ENCODE measurements at places on chromosomes 1 and 21.

DNA sequence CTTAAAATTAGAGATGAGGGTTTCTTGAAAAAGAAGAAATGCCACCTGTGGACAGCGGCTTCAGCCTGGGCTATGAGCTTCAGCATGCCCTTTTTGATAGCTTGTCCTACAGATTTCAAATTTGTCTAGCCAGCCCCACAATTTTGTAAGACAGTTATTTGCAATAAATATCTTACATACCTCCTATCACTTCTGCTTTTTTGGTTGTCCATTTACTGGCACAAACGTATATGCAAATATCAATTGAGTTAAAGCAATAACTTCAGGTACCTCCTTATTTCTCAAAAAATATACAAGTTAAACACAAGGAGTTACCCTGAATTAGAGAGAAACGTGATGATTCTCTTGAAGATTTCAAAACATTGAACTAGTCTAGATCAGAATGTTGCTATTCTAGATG lies 53.5 kb downstream of the OLFM3 start:
- DNase-seq, result no peak

GRCh38 chr1:116445534-116445933 lies 72.5 kb downstream of the ATP1A1 start:
- no peak for DNase-seq

- DNase-seq, result no peak
Observed at GRCh38 chr21:19440792-19441655, 1037.4 kb upstream of the TMPRSS15 start.

GRCh38 chr1:25020851-25021590 lies 90.9 kb upstream of the RUNX3 start:
- DNase-seq, result no peak

DNA sequence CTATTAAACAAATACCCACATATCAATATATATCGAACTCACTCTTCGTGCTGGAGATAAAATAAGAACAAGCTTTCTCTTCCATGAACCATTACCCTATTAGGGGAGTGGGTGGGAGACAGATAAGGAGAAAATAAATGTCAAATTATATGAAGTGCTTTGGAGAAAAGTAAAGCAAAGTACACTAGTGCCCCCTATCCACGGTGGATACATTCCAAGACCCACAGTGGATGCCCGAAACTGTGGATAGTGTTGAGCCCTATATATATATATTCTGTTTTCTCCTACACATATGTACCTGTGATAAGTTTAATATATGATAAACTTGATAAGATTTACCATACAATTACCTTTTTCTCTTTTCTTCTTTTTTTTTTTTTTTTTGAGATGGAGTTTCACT lies 54.6 kb downstream of the FH start:
- no peak for DNase-seq

DNA sequence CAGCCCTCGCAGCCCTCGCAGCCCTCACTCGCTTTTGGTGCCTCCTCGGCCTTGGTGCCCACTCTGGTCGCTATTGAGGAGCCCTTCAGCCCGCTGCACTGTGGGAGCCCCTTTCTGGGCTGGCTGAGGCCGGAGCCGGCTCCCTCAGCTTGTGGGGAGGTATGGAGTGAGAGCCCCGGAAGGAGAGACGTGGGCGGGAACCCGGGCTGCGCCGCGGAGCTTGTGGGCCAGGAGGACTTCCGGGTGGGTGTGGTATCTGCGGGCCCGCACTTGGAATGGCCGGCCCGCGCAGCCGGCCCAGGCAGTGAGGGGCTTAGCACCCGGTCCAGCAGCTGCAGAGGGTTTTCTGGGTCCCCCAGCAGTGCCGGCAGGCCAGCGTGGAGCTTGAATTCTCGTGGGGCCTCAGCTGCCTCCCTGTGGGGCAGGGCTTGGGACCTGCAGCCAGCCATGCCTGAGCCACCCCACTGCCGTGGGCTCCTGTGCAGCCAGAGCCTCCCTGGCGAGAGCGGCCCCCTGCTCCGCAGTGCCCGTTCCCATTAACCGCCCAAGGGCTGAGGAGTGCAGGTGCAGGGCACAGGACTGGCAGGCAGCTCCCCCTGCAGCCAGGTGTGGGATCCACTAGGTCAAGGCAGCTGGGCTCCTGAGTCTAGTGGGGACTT lies 9.9 kb upstream of the CFHR2 start:
- DNase-seq, result no peak

GRCh38 chr1:100607628-100608240 lies 69.8 kb downstream of the GPR88 start:
- no peak for DNase-seq

DNA sequence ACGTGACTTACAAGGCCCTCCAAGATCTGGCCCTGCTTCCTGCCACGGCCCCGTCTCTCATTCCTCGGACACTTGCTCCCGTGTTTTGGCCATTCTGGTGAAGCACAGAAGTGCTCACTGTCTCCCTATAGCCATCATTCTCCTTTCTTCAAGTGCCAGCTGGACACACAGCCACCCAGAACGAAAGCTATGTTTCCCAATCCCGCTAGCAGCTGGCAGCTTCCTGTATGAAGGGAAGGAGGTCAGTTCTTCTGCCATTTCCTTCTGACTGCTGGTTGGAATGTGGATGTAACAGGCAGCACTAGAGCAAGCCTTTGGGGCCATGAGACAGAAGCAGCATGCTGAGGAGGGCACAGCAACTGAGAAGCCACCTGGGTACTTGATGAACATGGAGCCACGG lies 82.8 kb downstream of the TGFBR3 start:
- no peak for DNase-seq

- peak; percentile 72 for DNase-seq
Observed at GRCh38 chr1:202567738-202568137, 142.5 kb downstream of the SYT2 start.

DNA sequence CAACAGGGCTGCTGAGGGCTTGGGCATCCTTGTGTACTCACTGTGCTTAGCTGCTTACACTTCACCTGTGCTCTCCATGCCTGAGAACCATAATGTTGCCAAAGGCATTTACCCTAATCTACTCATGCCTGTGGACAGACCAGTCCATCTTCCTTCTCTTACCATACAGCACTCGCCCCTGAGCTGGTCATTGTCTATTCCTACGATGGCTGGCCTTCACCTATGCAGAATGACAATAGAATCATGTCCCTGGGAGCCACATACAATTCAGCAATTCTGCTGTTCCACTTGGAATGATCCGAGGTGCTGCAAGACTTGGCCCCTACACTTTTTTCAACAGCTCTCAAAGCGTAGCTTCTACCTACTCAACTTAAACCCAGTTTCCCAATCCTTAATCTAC lies 96.5 kb downstream of the PAPPA2 start:
- no peak for DNase-seq

DNA sequence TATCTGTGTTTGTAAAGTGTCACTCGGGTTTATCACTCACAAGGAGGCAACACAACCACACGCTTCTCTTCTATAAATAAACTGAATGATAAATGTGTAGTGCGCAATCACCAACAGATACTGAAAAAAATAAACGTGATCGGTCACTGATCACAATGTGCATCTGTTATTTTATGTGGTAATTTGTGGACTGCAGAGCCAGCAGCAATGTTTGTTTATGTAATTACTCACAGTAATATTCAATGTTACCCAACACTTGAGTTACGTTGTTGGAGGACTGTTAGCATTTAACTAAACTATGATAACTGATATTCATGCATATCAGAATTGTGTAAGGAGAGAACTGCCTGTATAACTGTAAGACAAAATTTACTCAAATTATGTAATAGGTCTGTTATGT lies 129.6 kb downstream of the USH2A start:
- DNase-seq, result peak; percentile 71

- DNase-seq, result no peak
Observed at GRCh38 chr1:12171206-12172041, 4.6 kb downstream of the TNFRSF1B start.

GRCh38 chr1:10361515-10361914 lies 37.3 kb upstream of the PGD start:
- no peak for DNase-seq

GRCh38 chr1:70961374-70961975 lies 86.1 kb downstream of the PTGER3 start:
- no peak for DNase-seq

DNA sequence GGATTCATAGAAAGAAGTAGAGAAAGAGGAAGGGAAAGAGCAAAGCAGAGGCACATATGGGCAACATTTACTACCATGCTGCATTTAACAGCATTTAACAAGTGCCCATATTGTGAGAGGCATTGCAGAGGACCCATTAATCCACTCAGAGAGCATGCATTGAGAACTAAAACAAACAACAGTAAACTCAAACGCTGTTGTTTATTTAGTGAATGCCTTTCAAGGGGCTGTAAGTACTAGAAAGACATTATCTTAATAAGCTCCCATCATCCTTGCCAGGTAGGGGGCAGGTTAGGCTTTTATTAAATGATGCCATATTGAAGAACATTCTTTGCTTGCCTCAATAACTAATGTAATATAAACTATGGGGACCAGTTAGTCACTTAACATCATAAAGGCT lies 254.3 kb upstream of the DAB1 start:
- DNase-seq, result no peak

- no peak for DNase-seq
Observed at GRCh38 chr1:223776826-223777454, 64.6 kb downstream of the CAPN2 start.

GRCh38 chr1:100921110-100921706 lies 25.3 kb downstream of the SLC30A7 start:
- DNase-seq, result peak; percentile 55

DNA sequence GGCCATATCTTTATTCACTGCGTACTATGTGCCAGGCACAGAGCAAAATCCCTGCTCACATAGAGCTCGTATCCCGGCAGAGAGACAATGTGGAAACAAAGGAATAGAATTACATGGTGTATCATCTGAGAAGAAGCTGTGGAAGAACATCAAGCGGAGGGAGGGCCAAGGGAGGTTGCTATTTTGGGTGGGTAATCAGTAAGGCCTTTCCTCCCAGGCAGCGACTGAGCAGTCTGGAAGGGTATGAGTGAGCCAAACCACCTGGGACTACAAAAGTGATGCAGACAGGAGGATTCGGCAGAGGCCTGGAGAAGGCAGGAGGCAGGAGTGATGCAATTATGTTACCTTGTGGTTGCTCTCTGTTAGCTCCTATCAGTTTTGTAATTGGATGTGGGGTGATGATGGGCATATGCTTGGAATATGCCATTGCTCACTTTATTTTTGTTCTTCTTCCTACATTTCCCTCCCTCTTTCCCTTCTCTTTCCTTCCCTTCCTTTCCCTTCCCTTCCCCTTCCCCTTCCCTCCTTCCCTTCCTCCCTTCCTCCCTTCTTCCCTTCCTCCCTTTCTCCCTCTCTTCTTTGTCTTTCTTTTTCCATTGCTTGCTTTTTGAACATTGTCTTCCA lies 172.9 kb downstream of the DISC1 start:
- no peak for DNase-seq

GRCh38 chr1:176752505-176752904 lies 289.5 kb downstream of the PAPPA2 start:
- DNase-seq, result no peak

- no peak for DNase-seq
Observed at GRCh38 chr1:179208681-179209477, 20.6 kb downstream of the ABL2 start.

- DNase-seq, result peak; percentile 36
Observed at GRCh38 chr21:45069711-45070110, 4.7 kb upstream of the ADARB1 start.

- no peak for DNase-seq
Observed at GRCh38 chr1:61391730-61392129, 309.4 kb downstream of the NFIA start.

GRCh38 chr1:118304722-118305359 lies 119.8 kb upstream of the SPAG17 start:
- no peak for DNase-seq

GRCh38 chr1:183043872-183044854 lies 20.9 kb downstream of the LAMC1 start:
- DNase-seq, result peak; percentile 86

DNA sequence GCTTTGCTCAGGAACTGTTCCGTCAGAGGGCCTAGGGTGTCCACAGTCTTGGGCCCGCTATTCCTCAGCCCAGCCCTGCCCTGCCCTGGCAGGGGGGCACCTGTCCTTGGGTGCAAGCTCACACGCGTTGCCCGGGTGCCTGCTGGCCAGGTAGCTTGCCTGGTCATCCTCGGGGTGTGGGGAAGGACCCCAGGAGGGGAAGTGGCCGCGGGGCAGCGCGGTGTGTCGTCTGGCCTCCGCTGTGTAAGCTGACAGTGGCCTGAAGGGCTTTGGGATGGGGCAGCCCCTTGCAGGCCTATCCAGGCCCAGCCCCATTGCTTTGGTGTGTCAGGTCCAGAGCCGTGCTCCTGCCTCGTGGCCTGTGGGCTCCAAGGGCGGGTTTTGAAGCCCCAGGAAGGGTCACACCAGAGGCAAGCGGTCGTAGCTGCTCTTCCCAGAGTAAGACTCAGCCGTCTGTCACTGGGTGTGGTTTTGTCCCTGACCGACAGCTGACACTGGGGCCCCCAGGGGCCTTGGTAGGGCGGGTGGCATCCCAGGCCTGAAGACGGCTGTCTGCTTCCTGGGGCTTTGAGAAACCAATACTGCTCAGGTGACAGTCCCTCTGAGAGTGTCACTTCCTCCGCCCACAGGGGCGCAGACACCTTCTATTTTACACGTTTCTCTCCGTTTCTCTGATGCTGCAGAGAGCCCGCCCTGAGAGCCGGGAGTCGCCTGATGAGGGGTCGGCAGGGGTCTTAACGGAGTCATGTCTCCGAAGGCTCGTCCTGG lies 72.1 kb downstream of the SKI start:
- DNase-seq, result no peak

Data from amniotic epithelial cell (primary cell).